ENCODE measurements at places on chromosomes 12 and 14. TPM values are rescaled to one million over a fixed set of nuclear protein-coding genes. Genes with fewer than 3 reads are reported as not detected.

DNA sequence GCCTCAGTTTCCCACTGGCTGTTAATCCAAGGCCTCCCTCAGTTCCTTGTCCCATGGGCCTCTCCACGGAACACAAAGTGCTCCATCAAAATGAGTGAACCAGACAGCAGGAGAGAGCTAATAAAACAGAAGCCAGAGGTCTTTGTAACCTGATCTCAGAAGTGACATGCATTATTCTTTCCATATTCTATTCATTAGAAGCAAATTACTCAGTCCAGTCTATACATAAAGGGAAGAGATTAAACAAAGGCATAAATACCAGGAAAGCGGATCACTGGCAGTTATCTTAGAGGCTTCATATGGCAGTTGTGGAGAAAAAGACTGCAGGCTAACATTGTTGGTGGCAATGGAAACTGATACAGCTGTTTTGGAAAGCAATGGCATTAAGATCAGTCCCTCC, 170.6 kb upstream of the GARIN6 start:
- DNase-seq, result no peak

- DNase-seq, result peak; percentile 74
These were observed 2.2 kb downstream of the OASL start for GRCh38 chr12:121036810-121037326.

- DNase-seq, result no peak
These were observed 397.7 kb downstream of the PDZRN4 start for GRCh38 chr12:41585784-41586183.

DNA sequence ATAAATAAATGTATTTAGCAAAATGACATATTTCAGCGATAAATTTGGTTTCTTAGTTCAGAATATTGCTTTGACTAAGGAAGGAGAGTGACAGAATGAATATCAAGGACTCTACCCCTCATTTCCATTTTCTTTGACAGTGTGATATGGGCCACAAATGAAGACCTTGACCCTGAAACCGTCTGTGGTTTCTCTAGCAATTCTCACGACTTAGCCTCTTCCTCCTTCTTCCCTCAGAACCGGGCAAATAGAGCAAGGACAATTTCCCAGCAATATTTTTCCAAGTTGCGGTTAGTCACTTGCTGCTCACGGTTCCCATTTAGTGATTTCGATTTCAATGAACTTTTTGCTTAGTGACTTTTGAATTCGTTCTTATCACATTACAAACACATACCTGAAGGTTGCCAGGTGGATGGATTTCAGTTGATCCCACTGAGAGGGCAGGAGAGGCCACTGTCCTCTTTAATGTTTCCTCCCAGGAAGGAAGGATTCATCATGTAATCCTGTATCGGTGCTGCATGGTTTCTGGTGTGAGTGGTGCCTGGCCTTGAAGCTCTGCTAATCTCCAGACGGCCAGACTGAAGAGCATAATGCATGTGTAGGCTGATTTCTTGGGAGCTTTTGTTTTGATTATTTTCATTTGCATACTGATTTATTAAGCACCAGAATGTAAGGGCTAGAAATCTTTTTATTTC, 77.6 kb downstream of the CHST11 start:
- no peak for DNase-seq

DNA sequence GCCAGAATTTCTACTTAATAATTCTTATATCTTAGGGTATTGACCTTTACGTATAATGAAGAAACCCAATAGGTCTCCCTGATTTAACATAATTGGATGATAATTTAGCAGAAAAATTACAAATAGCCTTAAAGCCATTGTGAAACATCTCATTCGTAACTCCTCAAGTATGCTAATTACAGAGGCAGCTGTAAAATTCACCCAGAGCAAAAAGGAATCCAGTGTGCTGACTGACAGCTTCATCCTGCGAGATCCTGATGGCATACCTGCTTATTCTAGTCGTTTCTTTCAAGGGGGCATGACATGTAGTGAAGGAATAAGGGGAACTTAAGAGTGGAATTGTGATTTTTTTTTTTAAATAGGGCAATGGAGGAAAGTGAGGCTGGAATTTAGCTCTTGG, 291.5 kb downstream of the FUT8 start:
- DNase-seq, result no peak

- DNase-seq, result peak; percentile 16
These were observed 4.8 kb upstream of the LMNTD1 start for GRCh38 chr12:25557830-25558436.

The TSPAN11 gene
- total RNA-seq, result not detected

The GOLGA3 gene
- 54.3 TPM for total RNA-seq

The DBX2 gene
- not detected for total RNA-seq

The LDHB gene
- 116 TPM for total RNA-seq

The SCN8A gene
- 0.42 TPM for total RNA-seq
